ENCODE measurements at places on chromosomes 2 and 18. TPM values are rescaled to one million over a fixed set of nuclear protein-coding genes. Genes with fewer than 3 reads are reported as not detected.

Gene TLX2
- total RNA-seq = 0.40 TPM

GRCh38 chr2:196944570-196944969, 18.1 kb upstream of the PGAP1 start:
- DNase-seq = no peak

DNA sequence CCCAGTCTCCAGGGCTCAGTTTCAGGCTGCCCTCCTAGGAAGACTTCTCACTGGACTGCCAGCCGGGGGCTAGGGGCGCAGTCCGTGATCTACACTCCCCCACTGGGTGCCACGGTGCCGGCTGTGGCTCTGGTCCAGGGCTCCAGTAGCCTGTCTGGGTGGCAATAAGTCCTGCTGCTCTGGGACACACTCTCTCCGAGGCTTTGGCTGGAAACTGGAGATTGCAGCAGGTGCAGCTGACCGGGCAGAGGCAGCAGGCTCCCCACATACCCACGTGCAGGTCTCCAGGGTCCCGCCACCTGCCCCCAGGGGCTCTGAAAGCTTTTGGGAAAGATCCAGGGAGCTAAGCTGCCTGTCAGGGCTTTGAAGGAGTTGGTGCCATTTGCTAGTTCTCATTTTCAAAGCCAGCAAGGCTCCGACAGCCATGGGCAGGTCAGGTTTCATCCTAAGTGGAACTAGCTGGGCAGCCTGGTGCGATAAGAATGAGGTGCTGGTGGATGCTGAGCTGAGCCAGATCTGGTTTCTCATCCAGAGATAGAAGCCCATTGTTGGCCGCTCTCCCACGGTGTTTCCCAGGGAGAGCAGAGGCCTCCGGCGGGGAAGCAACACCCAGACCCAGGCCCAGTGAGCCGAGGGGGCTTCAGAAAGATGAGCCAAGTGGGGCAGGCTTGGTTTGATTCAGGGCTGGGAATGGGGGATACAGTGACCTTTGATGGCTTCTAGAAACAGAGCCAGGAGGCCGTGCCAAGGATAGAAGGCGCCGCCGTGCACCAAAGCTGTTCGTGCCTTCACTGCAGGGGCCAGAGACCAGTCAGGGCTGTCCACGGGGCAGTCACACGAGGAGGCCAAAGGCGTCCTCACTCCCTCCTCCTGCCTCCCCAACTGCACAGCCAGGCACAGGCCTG, 141.7 kb upstream of the GPC1 start:
- DNase-seq = no peak

DNA sequence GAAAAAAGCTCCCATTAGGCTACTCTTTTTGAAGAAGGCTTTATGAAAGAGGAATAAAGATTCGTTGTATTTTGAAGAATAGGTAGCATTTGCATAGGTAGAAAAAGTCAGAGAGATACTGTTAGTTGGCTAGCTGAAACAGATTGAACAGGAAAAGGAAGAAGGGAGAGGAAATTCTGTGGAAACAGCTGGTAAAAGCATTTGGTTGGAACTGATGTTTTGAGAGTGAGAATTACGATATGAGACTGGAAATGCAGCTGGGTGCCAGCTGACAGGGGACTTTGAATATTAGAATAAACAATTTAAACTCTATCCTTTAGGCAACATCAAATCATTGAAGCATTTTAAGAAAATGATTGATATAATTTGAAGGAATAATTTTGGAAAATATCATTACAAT, 96.7 kb upstream of the CNTNAP5 start:
- no peak for DNase-seq

GRCh38 chr2:68385220-68385906, 20.3 kb downstream of the PLEK start:
- DNase-seq = no peak

- no peak for DNase-seq
Measured at GRCh38 chr2:240520974-240521350, 36.8 kb downstream of the ANKMY1 start.

- DNase-seq = no peak
Measured at GRCh38 chr2:185676316-185676715, 62.3 kb upstream of the FSIP2 start.

- no peak for DNase-seq
Measured at GRCh38 chr18:79597831-79598632, 81.6 kb upstream of the CTDP1 start.

Gene EIF4E2
- total RNA-seq = 67.1 TPM

DNA sequence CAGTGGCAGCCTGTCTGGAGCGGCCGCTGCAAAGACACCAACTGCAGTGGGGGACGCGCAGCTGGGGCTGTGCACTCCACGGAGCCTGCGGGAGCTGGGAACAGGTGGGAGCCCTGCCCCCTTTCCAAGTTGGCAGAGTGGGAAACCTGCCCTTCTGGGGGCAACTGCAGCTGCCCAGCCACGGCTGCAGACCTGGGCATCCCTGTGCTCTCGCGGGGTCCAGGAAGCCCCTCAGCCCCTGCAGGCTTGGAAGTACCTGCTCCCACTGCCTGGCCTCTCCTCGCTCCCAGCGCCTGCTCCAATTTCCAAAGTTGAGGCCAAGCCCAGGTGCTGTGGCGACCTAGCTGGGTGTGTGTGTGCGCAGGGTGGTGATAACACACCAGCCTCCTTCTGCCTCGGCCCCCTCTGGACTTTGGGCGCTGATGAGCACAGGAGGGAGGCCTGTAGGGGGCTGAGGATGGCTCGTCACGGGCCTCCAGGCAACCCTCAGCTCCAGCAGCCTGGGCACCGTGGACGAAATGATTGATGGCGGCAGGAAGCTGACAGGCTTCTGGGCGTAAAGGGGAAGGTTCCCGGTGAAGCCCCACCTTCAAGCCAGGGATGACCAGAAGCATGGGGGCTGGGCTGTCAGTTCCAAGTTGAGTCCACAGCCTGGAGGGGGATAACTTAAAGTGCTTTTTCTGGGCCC, 76.9 kb downstream of the PTPN4 start:
- DNase-seq = no peak

GRCh38 chr2:239274391-239275043, 126.3 kb downstream of the HDAC4 start:
- peak; percentile 84 for DNase-seq

Gene CIB4
- not detected for total RNA-seq

GRCh38 chr2:181781078-181781786, 100.9 kb upstream of the NEUROD1 start:
- DNase-seq = no peak

- DNase-seq = no peak
Measured at GRCh38 chr2:81600088-81600487, 1295.5 kb upstream of the LRRTM1 start.

Gene STEAP3
- total RNA-seq = 11.1 TPM

Gene EVX2
- not detected for total RNA-seq

Gene DNER
- total RNA-seq = 111 TPM

- DNase-seq = no peak
Measured at GRCh38 chr2:1881998-1882397, 137.7 kb upstream of the PXDN start.

DNA sequence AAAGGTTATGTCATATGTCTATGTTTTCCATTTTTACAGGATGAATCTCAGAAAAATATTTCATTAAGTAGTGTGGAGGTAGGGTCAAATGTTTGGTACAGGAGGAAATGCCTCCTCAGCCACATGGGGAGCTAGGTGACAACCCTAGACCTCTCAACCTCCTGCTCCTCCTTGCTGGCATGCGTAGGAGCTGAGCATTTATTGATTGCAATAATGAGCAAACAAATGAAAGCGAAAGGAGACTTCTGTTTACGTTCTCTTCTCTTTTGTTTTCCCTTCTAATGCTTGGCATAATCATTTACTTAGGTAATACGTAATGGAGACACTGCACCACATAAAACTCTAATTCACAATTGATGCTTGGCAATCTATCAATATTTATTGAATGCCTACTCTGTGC, 95.1 kb upstream of the CCBE1 start:
- no peak for DNase-seq

DNA sequence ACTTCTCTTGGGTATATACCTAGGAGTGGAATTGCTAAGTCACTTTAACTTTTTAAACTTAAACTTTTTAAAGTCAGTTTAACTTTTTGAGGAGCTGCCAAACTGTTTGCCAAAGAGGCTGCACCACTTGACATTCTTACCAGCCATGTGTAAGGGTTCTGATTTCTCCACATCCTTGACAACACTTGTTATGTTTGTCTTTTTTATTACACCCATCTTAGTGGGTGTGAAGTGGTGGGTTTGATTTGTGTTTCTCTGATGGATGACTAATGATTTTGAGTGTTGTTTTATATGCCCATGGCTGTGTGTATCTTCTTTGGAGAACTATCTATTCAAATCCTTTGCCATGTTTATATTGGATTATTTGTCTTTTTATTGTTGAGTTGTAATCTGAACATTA, 13.6 kb downstream of the ASAP2 start:
- no peak for DNase-seq

- no peak for DNase-seq
Measured at GRCh38 chr2:7649461-7650228, 732.4 kb downstream of the RNF144A start.

DNA sequence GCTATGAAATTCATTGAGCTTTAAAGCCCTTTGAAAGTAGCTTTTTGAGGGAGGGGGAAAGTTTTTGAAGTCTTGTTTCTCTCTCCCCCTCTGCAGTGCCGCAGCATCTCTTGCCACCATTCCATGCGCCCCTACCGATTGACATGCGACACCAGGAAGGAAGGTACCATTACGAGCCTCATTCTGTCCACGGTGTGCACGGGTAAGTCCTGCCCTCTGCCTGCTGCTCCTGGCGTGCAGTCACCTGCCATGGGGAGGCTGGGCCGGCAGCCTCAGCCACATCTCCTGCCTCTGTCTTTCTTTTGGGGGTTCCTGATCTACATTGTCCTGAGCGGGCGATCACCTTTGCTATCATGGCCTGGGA, 191.6 kb downstream of the GLI2 start:
- no peak for DNase-seq

DNA sequence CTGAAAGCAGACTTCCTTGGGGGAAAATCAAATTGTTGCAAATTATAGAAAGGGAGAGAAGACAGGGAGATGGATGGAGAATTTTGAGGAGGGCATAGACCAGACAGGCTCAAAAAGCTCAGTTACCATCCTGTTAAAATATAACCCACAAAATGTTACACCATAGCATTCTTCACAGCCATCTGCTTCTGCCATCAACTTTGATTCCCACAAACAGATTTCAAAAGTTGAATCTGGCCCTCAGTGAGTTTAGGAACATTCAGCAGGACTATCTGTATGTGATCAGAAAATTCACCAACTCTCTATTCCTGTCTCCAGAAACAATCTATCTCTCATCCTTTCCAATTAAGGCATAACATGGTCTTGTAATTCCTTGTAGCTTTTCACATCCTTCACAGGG, 159.8 kb upstream of the CCDC68 start:
- no peak for DNase-seq

GRCh38 chr2:229910832-229911412, 10.9 kb downstream of the TRIP12 start:
- DNase-seq = peak; percentile 30

Gene REEP1
- total RNA-seq = 0.55 TPM

DNA sequence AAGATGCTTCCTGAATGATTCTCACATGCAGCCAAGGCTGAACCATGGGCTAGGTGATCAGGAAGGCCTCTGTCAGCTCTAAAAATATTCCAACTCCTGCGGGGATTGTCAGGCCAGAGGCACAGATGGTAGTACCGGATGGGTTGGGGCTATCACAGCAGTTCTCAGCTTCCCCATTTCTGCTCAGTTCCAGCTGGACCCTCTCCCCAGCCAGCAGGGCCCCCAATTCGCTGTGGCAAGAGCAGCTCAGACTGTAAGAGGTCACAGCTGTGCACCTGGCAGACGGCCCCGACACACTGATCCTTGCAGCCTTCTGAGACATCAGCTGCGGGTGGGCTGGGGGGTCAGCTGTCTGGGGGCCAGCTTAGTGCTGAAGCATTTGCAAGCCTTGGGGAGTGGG, 43.6 kb upstream of the TCF7L1 start:
- DNase-seq = no peak

Gene TUBA3E
- not detected for total RNA-seq

DNA sequence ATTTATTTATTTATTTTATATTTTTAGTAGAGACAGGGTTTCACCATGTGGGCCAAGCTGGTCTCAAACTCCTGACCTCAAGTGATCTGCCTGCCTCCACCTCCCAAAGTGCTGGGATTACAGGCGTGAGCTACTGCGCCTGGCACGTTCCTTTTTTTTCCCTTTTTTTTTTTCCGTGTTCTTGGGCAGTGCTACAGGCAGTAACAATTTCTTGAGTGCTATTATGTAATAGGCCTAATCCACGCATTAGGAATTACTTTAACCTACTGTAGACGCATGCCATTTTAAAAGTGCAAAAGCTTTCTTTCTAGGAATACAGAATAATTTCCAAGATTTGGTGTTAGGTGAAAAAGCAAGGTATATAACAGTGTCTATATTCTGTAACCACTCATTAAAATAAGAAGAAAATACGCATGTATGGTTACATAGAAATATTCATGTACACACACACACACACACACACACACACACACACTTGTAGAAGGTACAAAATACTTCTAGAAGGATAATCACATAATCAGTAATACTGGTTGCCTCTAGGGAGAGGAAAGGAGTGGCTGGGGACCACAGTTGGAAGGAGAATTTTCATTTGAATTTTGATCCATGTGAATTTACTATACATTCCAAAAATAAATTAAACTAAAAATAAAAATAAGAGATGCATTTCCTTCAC, 92.3 kb downstream of the METTL8 start:
- no peak for DNase-seq

DNA sequence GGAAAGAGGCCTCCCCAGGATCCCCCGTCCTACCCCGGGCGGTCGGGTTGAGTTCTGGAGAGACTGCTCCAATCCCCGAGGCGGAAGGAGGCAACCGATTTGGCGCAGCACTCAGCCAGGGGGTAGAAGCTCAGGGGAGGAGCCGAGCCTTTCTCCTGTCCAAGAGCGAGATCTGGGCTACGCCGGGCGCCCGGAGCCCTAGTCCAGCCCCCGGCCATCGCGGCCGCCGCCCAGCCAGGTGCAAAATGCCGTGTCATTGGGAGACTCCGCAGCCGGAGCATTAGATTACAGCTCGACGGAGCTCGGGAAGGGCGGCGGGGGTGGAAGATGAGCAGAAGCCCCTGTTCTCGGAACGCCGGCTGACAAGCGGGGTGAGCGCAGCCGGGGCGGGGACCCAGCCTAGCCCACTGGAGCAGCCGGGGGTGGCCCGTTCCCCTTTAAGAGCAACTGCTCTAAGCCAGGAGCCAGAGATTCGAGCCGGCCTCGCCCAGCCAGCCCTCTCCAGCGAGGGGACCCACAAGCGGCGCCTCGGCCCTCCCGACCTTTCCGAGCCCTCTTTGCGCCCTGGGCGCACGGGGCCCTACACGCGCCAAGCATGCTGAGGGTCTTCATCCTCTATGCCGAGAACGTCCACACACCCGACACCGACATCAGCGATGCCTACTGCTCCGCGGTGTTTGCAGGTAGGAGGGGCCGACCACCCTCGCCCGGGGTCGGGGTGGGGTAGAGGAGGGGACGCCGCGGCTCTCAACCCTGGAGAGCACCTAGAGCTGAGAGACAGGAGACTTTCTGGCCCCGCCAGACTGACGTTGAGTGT, at the start of gene DYSF:
TSS of gene DYSF (plus strand) at position 158 of the 817 bp plus-strand sequence.
- peak; percentile 40 for DNase-seq

GRCh38 chr2:113196839-113197238, 23.1 kb downstream of the PSD4 start:
- DNase-seq = no peak
